ENCODE measurements at places on chromosomes 2 and 18.

DNA sequence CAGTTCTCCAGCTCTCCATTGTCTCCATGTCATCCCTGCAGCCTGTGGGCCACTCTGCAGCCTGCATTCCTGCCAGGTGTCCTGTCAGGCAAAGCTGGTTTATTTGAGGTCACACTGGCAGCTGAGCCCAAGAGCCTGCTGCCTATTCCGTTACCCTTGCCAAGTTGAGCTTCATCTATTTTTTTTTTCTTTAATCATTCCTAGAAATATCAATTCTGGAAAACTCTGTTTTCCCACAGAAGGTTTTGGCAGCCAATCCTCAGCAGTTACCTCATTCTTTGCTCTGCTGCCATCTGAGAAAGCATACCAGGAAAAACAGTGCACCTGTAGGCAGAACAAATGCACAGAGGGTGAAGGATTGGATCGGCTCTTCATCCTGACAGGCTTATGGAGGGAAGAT is 411.0 kb upstream of the ACVR2A start:
- no peak for DNase-seq

DNA sequence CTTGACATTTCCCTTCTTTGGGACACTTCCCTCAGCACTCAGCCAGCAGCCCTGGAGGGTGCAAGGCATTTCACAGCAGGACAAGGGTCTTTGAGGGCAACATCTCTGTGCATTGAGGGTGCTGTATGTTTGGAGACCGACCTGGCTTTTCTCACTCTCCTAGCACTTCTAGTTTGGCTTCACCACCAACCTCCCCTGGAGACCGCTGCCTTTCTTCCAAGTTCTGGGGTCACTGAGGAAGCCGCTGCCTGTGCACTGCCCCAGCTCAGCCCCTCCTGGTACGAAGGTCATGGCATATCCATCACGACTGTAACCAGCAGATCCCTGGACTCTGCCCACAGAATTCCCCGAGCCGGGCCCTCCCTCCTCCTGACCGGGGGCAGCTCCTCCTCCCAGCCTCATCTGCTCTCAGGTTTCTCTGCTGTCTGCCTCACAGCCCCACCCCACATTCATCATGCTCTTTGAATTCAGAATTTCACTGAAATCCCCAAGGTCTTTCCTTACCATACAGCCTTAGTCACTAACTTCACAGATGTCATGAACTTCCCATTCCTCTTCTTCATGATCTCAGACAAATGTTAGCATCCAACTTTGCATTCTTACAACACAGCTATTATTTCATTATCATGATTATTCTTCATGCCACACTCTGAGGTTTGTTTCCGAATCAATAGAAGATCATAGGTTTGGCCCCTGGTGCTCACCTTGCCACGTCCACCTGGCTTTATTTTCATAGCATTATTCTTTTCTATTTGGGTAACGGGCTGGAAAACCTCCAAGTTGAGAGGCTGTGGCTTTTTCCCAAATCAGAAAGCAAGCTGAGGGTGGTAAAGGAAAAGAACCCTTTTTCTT is 113.0 kb upstream of the COPS8 start:
- DNase-seq, result no peak

DNA sequence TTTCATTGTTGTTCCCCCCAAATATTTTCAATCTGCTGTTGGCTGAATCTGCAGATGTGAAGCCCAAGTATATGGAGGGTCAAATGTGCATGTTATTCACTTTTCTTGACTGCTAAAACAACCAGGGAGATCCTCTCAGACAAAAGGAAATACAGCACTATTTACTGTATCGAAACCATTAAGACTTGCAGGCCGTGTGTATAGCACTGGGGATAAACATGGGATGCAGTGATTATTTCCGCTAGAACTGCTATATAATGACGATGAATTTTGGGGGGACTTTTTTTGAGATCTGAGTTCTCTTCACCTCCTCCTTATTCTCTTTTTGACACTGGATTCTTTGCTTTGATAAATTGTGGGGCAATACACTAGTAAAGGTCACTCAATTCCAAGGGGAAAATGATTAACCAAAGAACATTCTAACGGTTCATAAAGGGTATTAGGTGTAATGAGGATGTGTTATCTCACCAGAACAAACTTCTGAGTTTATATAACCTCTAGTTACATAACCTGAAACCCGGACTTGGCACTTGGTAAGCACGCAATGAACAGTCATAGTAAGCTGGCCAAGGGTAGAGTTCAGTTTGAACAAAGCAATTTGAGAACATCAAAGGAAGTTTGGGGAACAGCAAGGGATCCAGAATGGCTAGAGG is 3.5 kb upstream of the UGT1A1 start:
- no peak for DNase-seq

DNA sequence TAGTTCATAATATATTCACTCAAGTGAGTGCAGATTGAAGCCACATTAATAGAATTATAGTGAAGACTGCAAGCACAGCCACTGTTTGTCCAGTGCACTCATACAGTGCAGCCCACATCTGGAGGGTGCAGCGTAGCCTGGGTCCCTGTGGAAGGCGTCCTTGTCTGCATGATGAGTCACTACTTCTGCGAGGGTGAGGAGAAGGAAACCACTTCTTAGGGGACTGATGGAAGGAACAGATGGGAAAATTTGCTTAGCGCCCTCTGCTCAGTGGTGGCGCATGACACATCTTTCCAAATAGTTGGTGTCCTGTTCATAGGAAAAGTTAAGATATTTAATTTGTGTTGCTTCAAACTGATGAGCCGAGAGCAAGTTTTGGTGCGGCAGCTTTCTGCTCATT is 330.4 kb upstream of the SMIM21 start:
- no peak for DNase-seq

DNA sequence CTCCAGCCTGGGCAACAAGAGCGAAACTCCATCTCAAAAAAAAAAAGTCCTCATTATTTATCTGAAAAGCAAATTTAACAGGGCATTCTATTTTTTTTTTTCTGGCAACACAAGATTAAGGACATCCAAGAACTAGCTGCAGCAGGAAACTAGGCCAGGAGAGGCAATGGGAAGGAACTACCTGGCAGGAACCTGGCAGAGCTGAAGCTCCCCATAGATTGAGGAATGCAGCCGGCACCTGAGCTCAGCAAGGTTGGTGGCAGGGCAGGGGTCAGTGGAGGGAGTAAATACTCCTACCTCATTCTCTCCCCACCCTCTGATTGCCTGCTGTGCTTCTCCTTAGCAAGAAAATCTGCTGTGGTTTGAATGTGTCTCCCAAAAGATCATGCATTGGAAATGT is 30.4 kb upstream of the LAPTM4A start:
- DNase-seq, result no peak

DNA sequence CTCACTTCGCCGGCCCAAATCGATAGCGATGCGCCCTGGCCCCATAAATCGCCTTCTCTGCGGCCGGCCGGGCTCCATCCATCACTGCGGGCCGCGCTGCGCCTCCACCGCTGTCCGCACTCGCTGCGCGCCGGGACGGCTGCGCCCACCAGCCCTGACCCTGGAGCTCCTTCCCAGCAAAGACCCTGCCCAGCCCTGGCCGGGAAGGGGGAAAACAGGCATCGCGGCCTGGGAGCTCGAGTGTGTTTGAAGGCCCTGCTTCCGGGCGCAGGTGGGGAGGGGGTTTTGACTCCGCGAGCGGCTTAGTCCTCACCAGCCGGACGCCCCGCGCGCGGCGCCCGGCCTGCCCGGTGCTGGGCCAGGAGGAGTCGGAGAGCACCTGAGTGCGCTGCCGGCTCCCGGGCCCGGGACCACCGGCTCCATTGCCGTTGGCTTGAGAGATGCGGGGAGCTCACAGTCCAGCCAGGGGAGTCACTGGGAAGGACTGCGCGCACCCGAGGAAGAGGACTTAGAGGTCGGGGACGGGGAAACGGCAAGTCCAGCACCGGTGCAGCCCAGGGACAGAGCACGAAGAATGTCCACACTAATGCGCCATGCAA is 1.1 kb downstream of the PAX8 start:
- DNase-seq, result peak; percentile 12

GRCh38 chr2:98460573-98461497 is 16.2 kb downstream of the INPP4A start:
- DNase-seq, result peak; percentile 83
